ENCODE measurements at places on chromosomes 16 and 17. TPM values are rescaled to one million over a fixed set of nuclear protein-coding genes. Genes with fewer than 3 reads are reported as not detected.

DNA sequence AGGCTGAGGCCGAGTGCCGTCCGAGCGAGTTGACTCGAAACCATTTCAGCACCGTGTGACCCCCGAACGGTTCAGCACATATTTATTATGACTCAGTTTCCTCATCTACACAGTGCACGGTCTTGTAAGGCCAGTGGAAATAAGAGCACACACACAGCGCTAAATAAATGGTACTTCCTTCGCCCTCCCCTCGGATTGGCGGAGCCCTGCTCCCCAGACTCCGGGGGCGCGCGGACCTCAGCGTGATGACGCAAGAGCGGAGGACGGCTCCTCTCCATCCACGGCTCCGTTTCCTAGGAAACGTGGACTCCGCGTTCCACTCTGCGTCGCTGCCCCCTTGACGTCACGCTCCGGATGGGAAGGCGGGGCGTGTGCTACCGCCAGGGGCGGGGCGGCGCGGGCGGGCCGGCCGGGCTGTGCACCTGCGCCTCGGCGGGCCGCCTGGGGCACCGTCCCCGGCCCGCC, at the start of gene PARD6A:
PARD6A (plus strand) TSS at position 397 of the 465 bp plus-strand sequence. CDS start 79 bp downstream, outside the sequence.
- peak; percentile 95 for DNase-seq

GRCh38 chr16:66904846-66905632, 13.6 kb downstream of the CDH16 start:
- no peak for DNase-seq

ATP2C2 gene
- 0.18 TPM for total RNA-seq

HIGD1B gene
- total RNA-seq: not detected

CD300LB gene
- total RNA-seq: 0.08 TPM

GRCh38 chr17:70086516-70086915, 11.5 kb downstream of the KCNJ16 start:
- no peak for DNase-seq

TSC2 gene
- total RNA-seq: 117 TPM

DNA sequence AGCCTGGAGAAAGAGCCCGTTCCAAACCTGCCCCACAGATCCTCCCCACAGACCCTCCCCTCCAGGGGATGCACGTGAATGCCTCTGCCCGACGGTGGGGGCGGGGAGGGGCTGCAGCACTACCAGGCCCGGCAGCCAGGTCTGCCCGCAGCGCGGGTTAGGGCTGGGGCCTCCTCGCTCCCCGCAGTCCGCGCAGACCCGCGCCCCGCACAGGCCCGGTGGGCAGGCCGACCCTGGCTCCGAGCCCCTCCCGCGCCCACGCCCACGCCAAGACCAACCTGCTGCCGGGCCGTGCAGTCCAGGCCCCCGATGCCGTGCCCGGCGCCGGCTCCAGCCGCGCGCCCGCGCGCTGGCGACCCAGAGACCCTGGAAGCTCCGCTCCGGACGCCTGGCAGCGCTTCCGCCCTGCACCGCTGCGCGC, at the start of gene RPUSD1:
RPUSD1 (minus strand) TSS at position 404 of the 421 bp plus-strand sequence. CDS start 644 bp downstream, outside the sequence.
- no peak for DNase-seq

DNA sequence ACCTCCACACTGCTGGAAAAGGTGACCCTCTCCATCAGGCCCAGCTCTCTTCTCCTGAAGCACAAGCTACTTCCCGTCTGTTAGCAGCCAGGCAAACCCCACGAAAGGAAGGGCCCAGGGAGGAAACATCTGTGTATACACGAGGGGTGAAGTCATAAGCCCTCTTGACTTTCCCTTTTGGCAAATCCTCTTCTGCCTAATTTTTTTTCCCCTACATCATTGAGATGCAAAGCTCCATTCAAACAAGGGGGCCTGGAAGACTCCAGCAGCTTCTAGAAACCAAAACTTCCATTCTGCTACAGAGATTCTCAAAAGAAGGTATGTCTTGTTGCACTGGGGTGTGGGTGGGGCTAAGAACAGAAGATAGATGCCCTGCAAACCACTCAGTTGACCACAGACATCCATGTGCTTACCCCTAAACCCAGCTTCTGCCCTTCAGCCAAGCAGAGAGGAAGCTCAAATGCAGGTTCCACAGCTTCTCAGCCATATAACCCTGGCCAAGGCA, 145.6 kb upstream of the RCVRN start:
- no peak for DNase-seq

PRCD gene
- total RNA-seq: 0.15 TPM

GRCh38 chr17:78878871-78879527, 24.0 kb downstream of the CEP295NL start:
- DNase-seq: no peak

- DNase-seq: no peak
Measured at GRCh38 chr17:65495122-65496055, 66.1 kb downstream of the AXIN2 start.

PIPOX gene
- total RNA-seq: 324 TPM

DNA sequence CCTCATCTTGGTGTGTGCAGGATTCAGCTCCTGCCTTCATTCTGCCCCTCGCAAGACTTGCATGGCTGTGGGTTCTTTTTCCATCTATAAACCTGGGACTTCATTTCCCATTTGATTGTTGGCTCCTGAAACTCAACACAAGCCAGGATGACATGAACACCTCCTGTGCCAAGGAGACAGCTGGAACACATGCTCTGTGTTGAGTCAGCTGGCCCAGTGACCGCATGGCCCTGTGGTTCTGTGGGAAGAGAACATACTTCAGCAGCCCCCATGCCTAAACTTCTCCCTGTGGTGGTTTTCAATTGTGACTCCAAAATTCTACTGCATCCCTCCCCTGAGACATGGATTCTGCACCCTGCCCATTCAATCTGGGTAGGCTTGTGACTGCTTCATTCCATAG, 57.9 kb upstream of the FOXF1 start:
- DNase-seq: no peak

DNA sequence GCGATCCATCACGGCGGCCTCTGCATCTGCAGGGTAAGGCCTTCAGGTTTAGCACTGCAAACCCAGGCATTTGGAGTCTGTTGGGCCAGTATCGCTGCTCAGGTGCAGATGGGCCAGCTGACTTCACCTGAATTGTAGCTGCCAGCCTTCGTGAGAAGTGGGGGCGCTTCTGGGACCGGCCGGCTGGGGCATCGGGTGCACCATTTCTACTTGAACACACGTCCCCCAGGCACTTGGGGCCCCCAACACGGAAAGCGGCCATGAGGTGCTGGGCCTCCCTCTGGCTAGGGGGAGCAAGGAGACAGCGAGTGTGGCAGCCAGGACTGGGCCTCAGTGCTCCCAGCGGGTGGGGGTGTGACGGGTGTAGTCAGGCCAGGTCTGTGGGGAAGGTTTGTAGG, 767.6 kb downstream of the KCNJ18 start:
- peak; percentile 24 for DNase-seq

GRCh38 chr17:35104844-35105450, 14.7 kb downstream of the RAD51D start:
- no peak for DNase-seq

CD300LG gene
- total RNA-seq: not detected

JMJD6 gene
- total RNA-seq: 11.3 TPM

DNA sequence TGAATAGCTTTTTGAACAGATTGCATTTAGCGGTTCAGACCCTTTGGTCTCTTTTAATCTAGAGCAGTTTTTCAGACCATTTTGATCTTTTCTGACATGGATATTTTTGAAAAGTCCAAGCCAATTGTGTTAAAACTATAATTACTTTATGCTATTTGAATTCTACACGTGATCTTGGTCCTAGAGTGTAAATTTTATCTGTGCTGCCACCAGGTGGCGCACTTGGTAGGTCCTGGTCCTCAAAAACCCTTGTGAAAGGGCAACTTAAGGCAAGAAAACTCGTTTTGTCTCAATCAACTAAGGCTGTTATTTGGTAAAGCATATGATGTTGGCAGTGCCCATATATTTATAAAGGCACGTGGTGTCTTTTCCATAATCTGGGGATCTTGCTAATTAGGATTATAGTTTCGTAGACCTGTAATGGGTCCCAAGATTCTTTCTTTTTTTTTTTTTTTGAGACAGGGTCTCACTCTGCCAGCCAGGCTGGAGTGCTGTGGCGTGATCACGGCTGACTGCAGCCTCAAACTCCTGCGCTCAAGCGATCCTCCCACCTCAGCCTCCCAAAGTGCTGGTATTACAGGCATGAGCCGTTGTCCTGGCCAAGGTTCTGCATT, 43.9 kb upstream of the TEX2 start:
- peak; percentile 65 for DNase-seq

DNA sequence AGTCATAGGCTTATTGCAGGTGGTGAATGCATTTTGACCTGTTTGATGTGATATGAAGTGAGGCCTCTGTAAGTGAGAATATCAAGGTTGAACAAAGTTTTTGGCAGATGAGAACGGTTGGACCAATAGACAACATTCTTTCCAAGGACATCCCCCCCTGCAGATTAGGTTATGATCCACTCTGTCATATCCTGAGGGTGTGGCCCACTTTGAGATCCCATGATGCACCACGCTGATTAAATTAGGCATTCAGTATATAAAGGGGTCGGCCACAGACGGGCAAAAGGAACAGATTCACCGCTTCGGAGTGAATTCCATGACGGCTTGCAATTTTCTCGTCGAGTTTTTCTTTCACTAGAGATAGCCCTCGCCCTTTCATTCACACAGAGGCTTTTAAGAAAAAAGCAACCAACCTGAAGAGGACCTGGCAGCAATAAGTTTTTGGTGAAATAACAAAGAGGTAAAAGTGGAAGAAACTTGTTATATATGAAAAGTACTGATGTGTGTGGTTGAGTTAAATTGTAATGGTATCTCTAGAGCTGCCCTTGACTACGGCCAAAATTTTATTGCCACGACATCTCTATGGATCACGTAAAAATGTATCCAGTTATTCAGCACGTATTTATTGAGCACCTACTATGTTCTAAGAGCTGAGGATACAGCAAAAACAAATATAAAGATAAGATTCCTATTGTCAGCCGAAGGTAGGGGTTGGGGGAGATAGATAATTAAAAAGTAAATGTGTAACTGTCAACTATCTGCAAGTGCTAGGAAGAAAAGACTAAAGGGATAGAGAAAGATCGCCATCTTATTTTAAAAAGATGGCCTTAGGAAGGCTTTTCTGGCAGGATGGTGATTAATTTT, 1.7 kb upstream of the RBBP6 start:
- DNase-seq: no peak

DNA sequence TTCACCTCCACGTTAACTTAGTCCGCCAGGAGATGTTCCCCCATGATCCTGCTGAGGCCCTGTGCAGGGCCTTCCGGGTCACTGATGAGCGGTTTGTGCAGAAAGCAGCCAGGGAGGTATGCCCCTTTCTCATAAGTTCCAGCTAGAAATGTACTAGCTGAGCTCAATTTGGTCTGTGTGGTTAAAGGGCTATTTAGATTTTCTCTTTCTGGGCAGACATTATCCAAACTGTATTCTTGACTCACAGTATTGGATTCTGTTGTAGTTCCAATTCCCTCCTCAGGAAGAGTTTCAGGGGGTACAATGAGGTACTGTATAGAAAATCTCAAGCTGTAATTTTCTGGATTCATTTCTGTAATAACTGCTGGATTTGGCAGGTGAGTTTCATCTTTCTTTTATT, 137.1 kb downstream of the TRIM37 start:
- DNase-seq: no peak

DNA sequence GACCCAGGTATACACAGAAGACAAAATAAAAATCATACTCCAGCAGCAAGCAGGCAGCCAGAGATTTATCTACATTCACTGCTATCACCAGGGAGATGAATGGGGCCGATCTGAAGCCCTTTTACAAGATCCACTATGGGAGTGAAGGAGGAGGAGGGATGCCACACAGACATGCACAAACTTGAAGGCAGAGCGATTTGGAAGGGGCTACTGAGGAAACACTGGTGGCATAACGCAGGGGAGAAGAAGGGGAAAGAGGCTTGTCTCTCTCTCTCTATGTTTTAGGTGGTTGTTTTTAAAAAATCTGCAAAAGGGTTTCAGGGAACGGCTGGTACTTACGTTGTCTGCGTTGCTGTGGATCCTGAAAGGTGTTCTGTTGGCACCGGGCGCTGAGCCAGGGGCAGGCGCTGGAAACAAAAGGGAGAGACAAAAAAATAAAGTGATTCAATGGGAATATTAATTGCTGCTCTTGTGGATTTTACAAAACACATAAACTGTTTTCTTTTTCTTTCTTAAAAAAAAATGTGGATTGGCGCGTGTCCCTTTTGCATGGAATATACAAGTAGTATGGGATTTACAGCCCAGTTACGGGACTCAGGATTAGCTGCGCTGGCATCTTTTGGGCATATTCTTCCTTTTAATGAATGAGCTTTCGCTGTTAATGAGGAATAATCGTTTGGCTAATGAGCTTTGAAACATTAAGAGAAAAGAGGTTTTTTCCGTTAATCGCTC, 255.3 kb upstream of the PMFBP1 start:
- DNase-seq: no peak

CLEC18B gene
- total RNA-seq: 1.1 TPM

- DNase-seq: no peak
Measured at GRCh38 chr17:33138627-33139026, 147.0 kb downstream of the SPACA3 start.

Data from left lobe of liver (tissue), 2 donors.